ENCODE measurements at places on chromosomes 2 and 18.
A peak's percentile ranks its signal among the peaks of the same experiment; 100 is the strongest.

DNA sequence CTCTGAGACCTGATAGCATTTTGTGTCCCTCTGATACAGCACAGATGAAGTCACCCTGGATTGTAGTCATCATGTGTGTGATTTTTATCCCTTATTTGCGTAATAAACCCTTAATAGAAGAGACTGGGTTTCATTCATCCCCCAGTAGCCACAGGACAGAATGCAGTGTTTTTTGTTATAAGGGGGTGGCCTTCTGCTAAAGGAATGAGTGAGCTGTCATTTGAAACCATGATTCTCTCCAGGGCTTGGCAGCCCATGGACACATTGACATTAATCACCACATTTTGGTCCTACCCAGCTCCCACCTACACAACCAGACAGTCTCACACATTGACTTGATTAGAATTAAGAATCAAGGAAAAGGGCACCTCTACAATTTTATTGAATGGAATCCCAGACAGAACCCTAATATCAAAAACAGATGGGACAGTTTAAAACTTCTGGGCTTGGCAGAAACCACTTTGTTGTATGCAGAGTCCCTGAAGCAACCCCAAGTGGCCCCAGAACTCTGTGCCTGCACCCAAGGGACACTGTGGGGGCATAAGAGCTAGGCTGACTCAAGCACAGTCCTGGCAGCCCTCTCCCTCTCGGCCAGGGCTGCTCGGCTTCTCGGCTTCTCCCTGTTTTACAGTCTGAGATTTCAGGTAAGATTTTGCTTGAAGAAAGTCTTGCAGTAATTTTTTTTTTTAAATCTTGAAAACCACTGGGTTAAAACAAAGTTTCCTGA is 254.0 kb upstream of the SLC14A2 start:
- DNase-seq, result no peak

GRCh38 chr18:38010971-38011857 is 445.6 kb upstream of the CELF4 start:
- no peak for DNase-seq

- DNase-seq, result peak; percentile 71
Observed at GRCh38 chr2:162113776-162114168, 38.3 kb downstream of the GCG start.

DNA sequence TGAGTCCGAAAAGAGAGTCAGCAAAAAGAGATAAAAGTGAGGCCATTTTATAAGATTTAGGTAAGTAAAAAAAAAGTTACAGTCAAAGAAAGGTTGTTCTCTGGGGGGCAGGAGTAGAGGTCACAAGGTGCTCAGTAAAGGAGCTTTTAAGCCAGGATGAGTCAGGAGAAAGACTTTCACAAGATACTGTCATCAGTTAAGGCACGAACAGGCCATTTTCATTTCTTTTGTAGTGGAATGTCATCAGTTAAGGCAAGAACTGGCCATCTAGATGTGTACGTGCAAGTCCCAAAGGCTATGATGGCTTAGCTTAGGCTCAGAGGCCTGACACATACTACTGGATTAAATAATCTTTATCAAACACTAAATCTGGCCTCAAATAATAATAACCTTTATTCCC is 1207.3 kb upstream of the FAM98A start:
- no peak for DNase-seq

DNA sequence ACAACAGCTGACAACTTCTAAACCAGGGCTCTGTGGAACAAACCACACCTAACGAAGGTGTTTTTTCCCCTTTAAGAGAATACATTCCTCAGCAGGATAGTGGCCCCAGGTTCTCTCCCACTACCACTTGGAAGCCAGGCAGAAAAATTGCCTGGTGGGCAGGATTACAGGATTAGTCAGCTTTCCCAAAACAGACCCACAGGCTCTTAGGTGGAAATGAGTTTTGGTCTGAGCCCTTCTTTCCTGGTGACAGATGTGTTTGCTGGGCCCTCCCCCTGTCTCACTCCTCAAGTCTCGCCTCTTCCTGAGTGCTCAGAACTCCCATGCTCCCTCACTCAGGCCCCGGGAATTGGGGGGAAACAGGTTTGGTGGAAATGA is 139.4 kb upstream of the HAAO start:
- no peak for DNase-seq

DNA sequence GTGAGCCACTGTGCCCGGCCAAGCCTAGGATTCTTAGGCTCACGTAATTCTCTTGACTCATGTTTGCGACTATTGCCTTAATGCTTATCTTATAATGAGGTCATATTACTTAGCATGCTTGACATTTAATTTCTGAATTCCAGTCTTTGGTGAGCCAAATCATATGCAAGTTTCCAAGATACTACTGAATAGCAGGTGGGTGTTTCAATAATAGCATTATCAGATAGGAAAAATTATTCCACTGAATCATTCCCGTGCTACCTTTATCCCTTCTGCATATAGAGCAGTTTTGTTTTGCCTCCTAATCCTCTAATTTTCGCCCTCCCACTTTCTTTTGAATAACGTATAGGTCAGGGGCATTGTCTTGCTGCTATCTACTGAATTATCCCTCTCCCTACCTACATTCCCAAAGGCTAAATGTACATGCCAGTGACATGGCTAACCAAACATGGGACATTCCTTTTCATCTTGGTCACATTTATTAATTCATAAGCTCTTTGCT is 4.9 kb downstream of the DAW1 start:
- peak; percentile 96 for DNase-seq

GRCh38 chr2:50724837-50725236 is 307.1 kb downstream of the NRXN1 start:
- no peak for DNase-seq

GRCh38 chr2:177078416-177078815 is 134.2 kb upstream of the HNRNPA3 start:
- peak; percentile 7 for DNase-seq

DNA sequence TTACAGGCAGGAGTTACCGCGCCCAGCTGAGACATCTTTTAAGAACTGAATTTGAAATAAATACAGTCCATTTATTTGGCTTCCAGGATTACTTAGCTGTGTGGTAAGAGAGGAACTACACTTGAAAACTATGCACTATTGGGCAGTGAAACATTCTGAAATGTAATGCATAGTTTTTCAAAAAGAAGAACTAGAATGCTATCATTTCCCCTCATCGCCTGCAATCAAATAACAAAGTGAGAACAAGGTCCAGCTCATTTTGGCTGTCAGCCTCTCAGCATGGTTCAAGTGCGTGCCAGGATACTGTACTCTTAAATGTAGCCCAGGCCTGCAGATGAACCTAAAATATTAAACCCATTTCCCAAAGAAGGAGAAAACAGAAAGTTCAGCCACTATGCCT is 76.6 kb upstream of the ARL5A start:
- DNase-seq, result no peak

DNA sequence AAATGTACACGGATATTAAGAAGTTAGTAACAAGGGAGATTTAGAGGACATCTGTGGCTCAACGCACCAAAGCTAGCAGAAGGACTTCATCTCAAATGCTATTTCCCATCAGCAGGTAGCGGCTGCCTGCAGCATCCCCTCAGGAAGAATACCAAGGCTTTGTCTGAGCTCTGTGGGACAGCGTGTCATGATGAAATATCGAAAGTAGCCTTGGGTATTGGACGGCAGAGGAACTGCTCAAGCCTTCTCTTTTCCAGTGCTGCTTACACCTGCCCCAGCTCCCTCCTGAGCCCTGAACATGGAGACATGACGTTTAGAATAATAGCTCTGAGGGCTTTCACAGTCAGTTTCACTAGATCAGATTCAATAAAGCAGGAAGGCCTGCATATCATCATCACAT is 241.6 kb downstream of the SUCLG1 start:
- DNase-seq, result no peak

DNA sequence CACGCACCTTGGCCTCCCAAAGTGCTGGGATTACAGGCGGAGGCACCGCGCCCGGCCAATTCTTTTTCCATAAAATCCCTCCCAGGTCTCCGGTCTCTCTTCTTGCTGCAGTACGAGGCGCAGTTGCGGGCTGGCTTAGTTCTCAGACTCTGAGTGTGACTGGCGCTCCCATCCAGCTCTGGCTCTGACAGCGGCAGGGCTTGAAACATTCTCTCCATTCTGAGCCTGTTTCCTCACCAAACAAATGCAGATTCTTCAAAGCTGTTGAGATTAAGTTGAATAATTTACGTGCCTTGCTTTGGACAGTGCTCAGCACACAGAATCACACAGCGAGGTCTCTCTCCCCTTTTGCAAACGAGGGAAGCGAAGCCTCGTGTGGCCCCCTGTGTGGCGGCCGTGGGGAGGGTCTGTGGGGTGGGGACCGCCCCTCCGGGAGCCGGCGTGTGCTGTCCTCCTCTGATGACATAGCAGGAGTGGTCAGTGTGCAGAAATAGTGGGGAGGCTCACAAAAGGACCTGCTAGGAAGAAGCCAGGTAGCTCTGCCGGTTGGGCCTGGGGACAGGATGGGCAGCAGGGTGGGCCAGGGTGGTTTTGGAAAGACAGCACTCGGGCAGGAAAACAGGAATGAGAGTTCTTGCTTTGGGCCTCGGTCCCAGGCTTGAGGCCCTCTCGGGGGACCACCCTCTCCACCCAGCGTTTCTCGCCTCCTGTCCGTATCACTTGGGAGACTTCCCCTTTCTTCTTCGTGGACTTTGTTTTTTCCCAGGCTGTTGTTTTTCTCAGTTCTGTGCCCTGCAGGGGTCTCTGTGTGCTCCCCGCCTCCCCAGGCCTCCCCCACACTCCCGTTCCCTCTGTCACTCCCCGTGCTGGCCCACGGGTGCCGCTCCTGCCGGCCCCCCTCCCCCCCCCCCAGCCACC is 75.0 kb downstream of the KCNG2 start:
- DNase-seq, result no peak

DNA sequence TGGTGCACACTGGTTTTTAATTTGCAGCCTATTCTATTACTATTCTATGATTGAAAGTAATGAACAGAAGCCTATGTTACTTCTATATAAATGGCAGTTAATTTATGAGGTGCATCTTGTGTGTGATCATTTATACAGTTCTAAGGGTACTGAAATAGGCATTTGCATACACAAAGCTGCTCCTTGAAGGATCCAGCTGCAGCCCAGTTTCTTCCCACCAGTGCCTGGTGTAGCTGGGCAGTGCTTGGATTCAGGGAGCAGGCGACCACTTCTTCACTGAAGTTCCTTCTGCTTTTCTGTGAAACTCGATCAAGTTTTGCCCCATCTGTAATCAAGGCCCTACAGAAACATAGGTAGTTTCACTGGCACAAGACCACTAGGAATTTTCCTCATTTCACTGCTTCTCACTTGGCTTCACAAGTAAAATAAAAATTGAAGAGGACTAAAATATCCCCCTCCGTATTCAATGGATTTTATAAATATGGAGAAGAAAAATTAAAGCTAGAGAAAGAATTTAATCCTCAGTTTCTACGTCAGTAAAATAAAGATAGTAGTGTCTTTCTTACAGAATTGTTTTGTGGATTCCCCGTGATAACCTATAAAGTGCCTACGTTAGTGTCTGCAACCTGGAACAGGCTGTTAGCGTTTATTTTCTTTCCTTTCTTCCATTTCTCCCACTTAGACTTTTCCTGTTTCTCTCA is 1.7 kb upstream of the LPIN2 start:
- DNase-seq, result no peak

DNA sequence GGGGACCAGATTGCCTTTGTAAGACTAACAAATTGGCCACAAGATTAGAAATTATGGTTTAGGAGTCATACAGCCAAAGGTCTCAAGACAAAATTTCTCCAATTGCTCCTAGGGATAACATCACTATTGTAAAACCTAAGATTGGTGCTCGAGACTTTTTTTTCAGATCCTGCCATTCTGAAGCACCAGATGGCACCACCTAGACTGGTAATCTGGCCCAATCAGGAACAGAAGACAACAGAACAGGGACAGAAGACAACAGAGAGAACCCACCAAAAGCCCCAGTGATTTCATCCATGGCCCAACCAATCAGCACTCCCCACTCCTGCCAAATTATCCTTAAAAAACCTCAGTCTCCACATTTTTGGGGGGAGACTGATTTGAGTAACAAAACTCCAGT is 66.8 kb downstream of the LINC00305 start:
- DNase-seq, result no peak

- DNase-seq, result peak; percentile 11
Observed at GRCh38 chr2:40041422-40042382, 262.6 kb upstream of the THUMPD2 start.

Measured in NCI-H226 (cell line).